ENCODE measurements at places on chromosomes 3 and 15.
A peak's percentile ranks its signal among the peaks of the same experiment; 100 is the strongest.

- no peak for DNase-seq
Measured at GRCh38 chr15:53695365-53695764, 64.1 kb downstream of the WDR72 start.

DNA sequence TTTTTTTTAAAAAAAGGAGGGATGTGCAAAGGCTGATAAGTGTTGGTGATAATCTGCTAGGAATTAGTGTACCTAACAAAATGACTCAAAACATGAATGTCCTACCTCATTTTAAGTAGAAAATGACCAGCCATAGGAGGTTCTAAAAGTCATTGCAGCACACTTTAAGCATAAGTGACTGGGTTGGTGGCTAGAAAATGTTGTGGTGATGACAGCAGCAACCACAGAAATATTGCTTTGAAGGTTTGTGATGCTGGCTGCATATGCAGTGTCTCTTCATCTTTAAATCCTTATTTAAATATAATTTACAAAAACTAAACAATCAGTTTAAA, 55.2 kb downstream of the CMSS1 start:
- no peak for DNase-seq

DNA sequence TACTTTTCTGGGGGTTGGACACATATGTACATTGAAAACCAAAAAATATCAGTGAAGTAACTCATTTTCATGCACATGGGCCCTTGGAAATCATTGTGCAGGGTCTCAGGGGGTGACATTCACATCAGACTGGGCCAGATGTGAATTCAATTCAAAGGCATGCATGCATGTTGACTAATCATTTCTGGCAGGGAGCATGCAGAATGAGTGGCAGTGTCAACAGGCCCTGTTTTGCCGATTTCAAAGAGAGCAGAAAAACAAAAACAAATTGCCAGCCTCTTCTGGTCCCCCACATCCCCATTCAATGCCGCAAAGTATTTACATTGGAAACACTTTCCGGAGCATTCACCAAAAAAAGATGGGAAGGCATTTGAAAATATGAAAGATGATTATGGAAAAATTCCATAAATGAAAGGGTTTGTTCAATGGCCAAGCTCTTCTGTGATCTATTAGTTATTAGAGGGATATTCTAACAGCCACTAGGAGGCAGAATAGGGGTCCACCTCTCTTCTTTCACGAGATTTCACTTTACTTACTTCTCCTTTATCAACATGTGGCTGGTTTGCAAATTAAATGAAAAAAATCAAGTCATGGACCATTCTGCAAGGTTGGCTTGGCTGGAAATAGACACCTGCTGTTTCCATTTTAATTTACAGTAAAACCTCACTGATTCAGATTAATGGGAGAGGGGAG, 119.9 kb upstream of the FEZF2 start:
- no peak for DNase-seq

DNA sequence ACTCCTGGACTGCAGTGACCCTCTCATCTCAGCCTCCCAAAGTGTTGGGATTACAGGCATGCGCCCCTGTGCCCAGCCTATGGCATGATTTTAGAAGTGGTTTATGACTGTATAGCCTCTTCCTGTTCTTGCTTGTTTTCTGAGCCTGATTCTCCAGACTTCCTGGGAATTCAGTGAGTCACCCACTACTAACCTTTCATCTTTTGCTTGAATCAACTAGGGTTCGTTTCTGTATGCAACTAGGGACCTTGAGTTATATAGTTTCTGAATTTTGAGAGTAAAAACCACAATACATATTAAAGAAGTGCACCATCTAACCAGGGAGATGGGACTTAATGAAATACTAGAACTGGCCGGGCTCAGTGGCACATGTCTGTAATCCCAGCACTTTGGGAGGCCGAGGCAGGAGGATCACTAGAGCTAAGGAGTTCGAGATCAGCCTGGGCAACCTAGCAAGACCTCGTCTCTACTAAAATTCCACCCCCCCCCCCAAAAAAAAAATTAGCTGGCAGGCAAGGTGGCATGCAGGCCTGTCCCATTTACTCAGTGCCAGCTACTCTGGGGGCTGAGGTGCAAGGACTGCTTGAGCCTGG, 76.0 kb downstream of the ZNF609 start:
- DNase-seq: peak; percentile 67

- DNase-seq: no peak
Measured at GRCh38 chr3:143090976-143091837, 28.4 kb upstream of the CHST2 start.

- DNase-seq: no peak
Measured at GRCh38 chr3:152760024-152760563, 74.8 kb upstream of the P2RY1 start.

- no peak for DNase-seq
Measured at GRCh38 chr3:133989936-133990702, 39.6 kb downstream of the SLCO2A1 start.

GRCh38 chr3:122936986-122937385, 90.6 kb downstream of the SEMA5B start:
- no peak for DNase-seq

- no peak for DNase-seq
Measured at GRCh38 chr3:102112704-102113230, 263.5 kb downstream of the NFKBIZ start.

- peak; percentile 47 for DNase-seq
Measured at GRCh38 chr3:31704591-31705179, 172.0 kb downstream of the STT3B start.
